ENCODE measurements at places on chromosomes 6 and 20.

GRCh38 chr6:121865811-121866210 lies 430.4 kb downstream of the GJA1 start:
- DNase-seq: no peak

DNA sequence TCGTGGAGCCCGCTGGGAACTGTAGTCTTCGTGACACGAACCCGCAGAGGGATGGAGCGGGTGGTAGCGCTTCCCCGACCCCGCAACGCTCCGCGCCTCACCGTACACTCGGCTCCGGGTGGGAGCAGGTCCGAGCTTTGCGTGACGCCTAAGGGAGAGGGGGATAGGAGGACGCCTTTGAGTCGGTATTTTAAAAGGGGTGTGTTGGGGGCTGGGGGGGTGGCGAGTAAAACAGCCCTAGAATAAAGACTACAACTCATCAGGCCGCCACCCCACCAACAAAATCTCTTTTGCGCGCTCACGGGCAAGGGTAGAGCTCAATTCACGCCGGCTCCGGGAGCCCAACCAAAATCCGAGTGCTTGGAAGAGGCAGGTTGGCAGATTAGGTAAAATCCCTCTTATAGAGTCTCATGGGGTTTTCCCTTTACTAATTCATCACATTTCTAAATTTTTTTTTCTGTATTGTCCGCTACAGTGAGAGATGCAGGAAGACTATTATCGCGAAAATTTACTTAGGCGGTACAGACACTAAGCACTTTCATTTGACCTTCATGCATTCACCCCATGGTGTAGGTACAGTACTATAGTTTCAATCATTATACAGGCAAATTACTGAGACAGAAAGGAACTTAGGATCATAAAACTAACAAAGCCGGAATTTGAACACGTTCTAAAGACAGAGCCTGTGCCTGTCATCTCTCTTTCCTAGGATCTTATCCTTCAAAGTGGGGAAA lies 706 bp upstream of the SNX14 start:
- DNase-seq: peak; percentile 49

GRCh38 chr6:169188051-169188470 lies 65.6 kb downstream of the THBS2 start:
- DNase-seq: no peak

DNA sequence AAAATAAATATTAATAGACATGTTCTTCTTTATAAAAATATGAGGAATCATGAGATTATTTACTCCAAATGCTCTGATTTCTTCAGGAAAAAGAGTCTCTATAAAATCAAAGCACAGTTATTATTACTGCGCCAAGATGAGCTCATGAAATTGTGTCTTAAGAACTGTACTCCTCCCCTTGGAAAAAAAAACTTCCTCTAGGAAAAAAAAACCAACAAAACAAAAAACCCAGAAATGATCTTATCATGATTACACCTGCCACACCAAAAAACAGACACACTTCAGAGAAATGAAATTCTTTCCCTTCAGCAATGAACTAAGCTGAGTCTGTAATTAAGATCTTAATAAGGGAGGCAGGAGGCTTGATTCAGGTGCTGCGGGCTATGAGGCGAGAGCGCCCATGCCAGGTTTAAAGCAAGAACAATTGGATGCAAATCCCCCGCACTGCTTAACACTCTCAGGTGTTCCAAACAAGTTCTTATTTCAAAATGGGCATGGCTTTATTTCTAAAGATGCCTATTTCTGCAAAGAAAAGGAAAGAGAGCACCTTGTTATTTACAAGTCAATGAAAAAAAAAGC lies 9.1 kb downstream of the NEDD9 start:
- no peak for DNase-seq

DNA sequence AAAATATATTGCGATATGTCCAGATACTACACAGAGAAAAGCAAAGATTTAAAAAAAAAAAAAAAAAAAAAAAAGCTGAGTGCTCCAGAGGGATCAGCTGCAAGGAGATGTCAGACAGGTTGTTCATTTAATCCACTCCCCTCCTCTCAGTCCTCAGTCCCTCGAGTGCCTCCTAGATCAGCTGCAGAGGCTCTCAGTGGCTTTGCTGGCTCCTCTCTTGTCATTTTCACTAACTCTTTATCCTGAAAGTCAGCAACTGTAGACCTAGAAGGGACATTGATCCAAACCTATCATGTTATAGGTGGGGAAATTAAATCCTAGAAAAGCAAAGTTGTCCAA lies 61.6 kb downstream of the KIAA0319 start:
- no peak for DNase-seq

DNA sequence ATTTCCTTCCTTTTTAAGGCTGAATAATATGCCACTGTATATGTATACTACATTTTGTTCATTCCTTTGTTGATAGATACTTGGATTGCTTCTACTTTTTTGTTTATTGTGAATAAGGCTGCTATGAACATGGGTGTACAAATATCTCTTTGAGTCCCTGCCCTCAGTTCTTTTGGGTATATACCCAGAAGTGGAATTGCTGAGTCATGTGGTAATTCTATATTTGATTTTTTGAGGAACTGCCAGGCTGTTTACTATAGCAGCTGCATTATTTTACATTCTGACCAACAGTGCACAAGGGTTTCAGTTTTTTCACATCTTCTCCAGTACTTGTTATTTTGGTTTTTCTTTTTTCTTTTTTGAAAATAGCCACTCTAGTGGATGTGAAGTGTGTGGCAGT lies 34.1 kb downstream of the CDS2 start:
- DNase-seq: peak; percentile 20

DNA sequence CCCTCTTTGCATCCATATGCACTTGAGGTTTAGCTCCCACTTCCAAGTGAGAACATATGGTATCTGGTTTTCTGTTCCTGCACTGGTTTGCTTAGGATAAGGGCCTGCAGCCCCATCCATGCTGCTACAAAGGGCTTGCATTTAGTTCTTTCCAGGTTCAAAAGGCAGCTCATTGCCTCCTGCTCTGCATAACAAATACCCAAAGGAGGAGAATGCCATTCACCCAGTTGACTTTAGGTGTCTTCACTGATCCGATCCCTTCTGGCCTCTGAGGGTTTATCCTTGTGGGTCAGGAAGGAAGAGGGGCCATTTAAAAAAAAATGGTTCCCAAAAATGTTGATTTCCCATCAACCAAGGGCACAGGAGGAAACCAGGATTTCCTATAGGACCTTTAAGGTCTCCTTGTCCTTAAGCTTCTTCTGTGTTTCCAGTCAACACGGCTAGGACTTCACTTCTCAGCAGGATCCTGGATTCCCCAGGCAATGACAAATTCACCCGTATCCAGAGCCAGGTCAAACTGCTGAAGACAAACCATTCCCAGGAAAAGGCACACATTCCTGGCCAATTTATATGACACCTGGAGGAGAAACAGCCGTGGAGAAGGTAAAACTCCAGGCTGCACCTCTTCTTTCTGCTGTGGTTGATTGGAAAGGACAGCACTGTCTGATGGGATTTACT lies 447.7 kb upstream of the CDH4 start:
- DNase-seq: no peak

GRCh38 chr6:47729457-47729856 lies 31.1 kb downstream of the ADGRF4 start:
- DNase-seq: no peak

DNA sequence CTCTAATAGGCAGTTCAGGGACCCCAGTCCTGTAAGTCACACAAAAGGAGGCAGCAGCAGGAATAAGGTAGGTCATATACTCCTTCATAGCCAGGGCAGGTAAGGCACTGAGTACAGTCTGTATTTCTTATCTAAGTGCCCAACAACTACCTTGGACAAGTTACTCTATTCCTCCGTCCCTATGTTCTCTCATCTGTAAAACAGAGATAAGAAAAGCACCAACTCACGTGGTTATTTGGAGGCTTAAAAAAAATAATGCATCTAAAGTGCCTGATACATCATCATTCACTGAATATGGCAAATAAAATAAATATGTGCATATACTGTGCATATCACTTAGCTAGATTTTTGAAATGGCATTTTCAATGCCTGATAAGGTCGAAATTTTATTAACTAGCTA lies 298.1 kb upstream of the CDYL start:
- DNase-seq: no peak

- peak; percentile 19 for DNase-seq
These were observed 73.4 kb upstream of the NOX3 start for GRCh38 chr6:155528982-155529453.

DNA sequence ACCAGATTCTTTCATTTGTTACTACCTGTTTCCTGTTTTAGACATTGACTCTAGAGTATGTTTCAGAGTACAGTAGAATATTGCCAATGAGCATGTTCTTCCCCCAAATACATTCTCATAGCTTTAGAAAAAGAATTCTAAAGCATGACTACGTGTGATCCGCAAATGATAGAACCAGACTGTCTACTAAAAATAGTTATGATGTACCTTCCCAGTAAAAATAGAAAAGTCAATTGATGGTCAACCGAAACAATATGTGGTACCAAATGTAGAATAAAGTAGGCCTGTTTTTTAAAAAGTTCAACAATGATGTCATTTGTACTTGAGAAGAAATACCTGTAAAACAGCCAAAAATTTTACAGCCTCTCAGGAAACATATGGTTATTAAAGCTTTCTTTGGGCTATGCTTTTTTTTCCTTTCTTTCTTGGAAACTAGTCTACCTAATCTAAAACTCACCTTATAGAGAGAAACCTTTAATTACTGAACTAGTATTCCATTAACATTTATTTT lies 130.1 kb upstream of the MTHFD1L start:
- DNase-seq: no peak

DNA sequence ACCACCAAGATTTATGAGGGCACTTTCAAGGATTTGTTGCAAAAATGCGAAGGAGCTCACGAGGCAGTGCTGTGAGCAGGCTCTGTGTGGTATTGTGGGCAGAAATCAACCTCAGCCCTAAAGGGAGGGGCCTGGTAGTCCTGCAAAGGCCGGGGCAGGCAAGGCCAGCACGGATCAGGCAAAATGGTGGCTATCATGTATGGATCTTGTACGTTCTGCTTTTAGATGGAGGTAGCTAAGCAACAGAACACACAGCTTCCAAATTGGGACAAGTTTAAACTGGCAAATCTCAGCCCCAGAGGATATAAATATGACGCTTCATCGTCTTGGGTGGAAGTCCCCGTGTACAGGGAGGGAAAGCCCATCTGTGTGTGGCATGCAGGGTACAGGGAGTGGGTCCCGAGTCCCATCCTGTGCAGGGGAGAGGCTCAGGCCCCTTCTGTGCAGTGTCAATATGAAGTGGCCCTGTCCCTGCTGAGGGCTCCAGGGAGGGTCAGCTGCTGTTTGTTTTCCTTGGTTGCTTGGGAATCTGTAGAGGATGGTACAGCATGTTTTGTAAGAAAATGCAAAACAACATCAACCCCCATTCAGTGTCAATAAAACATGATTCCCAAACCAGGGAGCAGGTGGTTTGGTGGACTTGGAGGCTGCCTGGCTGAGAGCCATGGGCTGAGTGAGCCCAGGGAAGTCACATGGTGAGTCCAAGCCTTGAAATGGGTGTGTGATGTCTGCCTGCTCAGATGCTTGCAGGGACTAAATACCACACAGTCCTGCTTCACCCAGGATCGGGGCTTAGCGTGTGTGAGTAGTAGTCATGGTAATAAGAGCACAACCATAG lies 113.0 kb downstream of the SYCP2 start:
- DNase-seq: no peak

DNA sequence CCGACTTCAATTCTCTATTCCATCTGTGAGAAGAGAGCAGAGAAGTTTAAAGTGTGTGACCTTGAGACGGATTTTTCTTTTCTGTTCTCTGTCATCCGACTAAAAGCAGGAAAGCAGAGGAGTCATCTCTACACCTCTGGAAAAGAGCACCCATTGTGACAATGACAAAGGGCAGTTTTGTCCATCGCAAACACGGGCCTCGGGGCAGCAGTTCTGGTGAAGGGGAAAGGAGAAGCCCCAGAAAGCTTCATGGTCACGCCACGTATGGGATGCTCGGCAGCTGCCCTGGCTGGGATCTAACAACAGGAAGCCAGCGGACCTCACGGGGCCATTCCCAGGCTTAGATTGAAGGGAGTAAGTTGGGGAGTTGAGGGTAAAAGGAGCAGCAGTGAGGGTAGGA lies 52.0 kb upstream of the HBS1L start:
- DNase-seq: no peak

DNA sequence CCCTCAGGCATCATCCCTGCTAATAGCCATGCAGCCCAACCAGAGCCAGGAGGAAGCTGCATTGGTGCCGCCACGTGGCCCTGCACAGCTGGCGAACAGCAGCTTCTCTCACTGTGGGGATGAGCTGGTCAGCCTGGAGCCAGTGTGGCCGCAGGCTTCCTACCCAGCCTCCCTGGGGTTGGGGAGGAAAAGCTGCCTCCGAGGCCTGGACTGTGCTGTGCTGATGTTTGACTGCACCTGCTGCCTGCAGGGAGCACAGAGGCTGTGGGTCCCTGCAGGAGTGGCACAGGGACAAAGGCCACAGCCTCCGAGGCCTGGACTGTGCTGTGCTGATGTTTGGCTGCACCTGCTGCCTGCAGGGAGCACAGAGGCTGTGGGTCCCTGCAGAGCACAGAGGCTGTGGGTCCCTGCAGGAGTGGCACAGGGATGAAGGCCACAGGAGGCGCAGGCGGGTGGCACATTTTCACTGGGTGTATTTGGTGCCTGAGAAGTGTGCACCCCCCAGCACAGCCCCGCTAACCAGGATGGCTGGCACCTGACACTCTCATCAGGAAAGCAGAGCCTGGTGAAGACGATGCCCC lies 83.9 kb downstream of the DLL1 start:
- no peak for DNase-seq

GRCh38 chr20:32449057-32449889 lies 91.1 kb downstream of the ASXL1 start:
- no peak for DNase-seq

- DNase-seq: no peak
These were observed 413.7 kb upstream of the SULF2 start for GRCh38 chr20:48198929-48199451.

DNA sequence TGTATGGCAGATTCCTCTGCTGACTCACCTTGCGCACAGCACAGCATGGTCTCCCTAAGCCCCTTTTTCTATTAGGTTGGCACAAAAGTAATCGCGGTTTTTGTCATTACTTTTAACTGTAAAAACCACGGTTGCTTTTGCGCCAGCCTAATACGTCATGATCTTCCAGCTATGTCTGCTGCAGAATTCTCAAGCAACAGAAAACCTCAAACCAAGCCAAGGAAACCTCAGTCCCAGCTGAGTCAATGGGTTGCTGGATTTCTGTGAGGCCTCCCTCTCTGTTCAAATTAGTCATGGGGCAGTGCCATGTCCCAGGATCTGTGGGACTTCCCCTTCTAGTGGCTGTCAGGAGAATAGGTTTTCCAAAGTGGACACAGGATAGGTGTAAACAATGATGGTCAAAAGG lies 15.7 kb upstream of the ENPP1 start:
- peak; percentile 50 for DNase-seq

DNA sequence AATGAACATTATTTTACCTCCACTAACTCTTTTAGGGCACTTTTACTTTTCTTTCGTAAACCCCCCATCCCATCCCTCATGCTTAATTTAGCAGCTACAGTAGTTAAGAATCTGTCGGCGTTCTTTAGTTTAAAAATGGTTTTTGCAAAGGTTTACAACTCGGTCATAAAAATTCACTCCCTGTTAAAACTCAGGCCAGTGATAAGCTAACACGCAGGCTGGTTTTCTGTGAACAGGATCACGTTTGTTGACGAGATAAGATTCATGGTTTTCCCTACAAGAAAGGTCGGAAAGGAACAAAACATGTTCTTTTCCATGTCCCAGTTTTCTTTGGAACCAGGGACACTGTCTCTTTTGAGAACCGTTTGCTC lies 101.1 kb downstream of the TOX2 start:
- DNase-seq: no peak
